ENCODE measurements at places on chromosomes 7 and 10.

- no peak for DNase-seq
Observed at GRCh38 chr10:43037440-43037839, 39.4 kb upstream of the RET start.

DNA sequence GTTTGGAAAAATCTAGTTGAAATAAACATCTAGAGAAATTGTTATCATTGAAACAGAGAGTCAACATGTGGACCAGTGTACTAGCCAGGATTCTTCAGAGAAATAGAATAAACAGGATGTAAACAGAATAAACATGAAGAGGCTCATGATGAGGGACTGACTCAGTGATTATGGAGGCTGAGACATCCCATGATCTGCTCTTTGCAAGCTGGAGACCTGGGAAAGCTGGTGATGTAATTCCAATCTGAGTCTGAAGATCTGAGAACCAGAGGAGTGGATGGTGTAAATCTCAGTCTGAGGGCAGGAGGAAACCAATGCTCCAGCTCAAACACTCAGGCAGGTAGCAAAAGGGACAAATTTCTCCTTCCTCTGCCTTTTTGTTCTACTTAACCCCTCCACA, 62.9 kb upstream of the FAM180A start:
- DNase-seq: no peak

DNA sequence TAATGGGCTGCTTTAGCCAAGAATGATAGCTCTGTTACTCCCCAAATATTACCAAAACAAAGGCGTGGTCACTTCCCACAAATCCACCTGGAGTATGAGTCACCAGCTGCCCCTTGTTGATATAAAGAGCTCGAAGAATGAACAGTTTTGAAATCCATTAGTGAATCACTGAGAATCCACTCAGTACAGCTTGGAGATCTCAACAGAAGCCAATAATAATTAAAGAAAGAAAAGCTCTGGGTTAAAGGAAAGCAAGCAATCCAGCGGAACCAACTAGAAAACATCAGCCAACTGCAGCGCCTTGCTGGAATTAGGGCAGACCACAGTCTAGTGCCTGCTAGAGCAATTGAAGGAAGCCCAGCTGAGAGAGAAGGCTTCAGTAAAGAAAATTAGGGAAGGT, 576.0 kb upstream of the C7orf33 start:
- no peak for DNase-seq

DNA sequence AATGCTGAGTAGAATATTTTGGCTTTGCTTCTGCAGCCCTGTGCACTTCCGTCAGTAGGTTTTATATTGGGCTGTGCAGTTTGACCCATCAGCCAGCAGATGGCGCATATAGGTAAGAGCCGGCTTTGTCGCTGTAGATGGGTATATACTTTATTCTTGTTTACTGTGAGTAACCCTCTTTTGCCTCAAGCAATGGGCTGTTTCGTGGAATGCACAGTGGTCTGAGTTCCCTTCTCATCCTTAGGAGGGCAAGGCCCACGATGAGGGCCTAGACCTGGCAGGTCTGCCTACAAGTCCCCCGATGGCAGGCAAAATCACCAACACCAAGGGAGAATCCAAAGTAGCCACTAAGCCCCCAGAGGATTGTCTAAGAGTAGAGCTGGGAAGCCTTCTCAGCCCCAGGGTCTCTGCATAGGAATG, 1002.9 kb upstream of the KCND2 start:
- DNase-seq: peak; percentile 31

DNA sequence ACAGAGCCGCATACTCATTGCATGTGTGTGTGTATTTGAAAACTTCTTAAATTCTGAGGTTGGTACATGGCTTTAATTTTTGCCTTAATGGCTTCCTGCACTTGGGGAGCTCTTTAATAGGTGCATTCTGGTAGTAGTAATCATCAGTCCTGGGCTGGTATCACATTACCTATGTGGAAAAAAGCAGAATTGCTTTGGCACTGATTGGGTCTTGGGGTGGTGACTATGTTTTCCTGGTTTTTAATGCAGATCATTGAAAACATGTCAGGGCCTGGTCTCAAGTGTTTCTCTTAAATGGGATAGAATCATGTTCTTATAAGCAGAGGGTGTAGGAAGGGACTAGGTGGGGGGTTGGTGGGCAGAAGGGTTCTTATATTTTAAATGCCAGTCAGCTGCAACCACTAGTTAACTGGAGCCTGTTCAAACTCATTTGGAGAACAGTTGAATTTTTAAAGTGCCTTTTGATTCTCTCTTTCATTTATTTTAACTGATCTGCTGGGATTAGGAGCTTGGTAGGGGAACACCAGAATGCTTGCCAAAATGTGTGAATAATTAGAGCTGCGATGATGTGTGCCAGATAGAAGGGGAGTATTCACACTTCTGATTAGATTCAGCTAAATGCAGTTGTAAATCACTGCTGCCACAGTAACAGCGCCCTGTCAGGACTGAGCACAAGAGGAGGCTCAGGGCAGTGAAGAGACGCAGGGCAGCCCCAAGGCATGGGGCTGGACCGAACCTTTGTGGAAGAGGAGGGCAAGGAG, 633.5 kb upstream of the GALNT17 start:
- peak; percentile 46 for DNase-seq

DNA sequence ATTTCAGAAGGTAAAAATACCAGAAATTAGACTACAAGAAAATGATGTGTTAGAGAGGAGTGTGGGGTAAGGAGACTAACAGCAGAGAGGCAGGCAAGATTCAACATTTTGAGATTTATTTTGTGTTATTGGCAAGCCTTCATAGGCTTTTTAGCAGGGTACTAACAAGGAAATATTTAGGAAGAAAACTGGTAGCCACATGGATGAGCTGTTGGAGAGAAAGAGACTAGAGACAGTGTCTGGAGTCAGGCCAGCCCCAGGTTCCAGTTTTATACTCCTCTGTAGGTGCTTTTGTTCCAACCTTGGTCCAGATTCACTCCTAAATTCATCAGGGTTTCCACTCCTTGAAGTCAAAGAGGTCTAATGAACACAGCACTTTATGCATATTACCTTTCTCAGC, 41.1 kb downstream of the GPRIN2 start:
- no peak for DNase-seq

GRCh38 chr10:75108684-75109458, 2.6 kb upstream of the SAMD8 start:
- DNase-seq: no peak

DNA sequence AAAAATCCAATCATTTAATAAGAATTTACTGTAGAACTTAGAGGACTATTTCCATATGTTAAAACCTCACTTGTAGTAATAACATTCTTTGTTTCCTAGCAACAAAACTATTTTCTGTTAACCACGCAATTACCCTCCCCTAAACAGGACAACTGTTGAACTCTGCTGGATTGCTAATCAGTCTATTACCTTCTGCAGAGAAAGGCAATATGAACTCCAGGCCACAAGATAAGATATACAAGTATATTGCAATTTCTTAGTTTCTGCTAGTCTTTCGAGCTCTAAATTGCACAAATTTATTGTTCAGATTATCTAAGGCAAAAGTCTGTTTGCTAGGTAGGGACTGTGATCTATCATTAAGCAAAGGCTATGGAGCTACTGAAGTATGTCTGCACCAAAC, 920.1 kb upstream of the LRRN3 start:
- DNase-seq: no peak

DNA sequence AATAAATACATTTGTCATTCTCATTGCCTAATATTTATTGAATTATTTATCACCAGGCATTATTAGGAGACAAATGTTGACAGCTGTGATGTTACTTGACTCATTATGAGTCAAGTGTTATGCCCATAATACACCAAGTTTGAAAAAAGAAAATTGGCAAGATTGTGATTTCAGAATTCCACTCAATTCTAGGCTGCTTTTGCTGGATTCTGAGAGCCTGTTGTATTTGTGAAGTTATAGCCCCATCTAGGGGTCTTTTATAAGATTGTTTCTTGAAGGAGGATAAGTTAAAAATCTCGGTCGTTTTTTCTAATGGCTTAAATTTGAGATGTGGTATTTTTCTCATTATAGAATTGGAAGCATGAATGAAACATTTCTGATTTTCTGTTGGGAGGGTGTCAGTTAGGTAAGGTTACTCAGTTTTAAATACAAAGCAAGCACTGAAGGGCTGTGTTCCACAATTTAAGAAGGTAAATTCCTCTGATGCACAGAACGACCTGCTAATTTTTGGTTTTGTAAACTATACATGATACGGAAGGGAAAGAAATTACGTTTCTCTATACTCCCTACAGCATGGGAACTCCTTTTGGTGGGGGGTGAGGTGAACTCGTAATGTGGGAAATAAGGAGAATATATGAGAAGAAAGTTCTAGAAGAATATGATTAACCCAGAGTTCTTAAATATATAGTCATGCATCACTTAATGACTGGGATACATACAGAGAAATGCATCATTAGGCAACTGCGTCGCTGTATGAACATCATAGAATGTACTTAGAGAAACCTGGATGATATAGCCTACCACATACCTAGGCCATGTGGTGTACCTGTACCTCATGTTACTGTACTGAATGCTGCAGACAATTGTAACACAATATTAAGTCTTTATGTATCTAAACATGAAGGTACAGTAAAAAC, 2.6 kb downstream of the STK31 start:
- peak; percentile 59 for DNase-seq

GRCh38 chr10:48881937-48882336, 57.7 kb downstream of the LRRC18 start:
- DNase-seq: no peak

- no peak for DNase-seq
Observed at GRCh38 chr10:16770141-16770540, 47.1 kb downstream of the RSU1 start.

GRCh38 chr7:9231630-9232121, 798.3 kb downstream of the NXPH1 start:
- DNase-seq: no peak

DNA sequence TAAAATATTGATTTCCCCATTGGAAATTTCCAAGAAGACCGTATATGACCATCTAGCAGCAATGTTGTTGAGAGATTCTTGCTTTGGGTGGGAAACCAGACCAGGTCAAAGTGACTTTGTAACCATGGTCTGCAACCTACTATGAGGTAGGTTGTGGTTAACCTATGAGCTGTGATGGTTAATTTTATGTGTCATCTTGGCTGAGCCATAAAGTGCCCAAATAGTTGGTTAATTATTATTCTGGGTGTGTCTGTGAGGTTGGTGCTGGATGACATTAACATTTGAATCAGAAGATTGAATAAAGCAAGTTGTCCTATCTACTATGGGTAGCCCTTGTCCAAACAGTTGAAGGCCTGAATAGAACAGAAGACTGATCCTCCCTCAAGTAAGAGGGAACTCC, 18.3 kb upstream of the RALA start:
- DNase-seq: no peak

DNA sequence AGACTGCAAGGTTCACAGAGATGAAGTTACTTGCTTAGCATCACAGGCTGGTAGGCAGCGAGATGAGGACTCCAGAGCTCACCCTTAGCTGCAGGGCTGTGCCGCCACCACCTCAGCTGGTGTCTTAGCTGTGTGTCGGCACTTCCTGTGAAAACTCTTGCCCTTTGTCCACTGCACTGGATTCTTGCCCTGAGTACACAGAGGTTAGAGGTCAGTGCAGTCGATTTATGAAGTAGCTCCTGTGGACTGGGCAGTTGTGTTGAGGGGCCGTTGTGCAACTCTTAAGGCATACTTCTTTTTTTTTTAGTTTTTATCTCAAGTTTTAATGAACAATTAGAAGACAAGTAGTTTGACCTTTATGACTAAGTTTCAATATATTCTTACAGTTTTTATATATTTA, 10.6 kb downstream of the NDUFB2 start:
- DNase-seq: no peak

GRCh38 chr10:133399123-133399601, 5.2 kb downstream of the MTG1 start:
- DNase-seq: no peak

- no peak for DNase-seq
Observed at GRCh38 chr7:48168159-48168558, 3.1 kb upstream of the ABCA13 start.

- DNase-seq: no peak
Observed at GRCh38 chr10:102542800-102543418, 39.1 kb downstream of the SUFU start.

- DNase-seq: no peak
Observed at GRCh38 chr10:120286280-120286679, 170.7 kb upstream of the PLPP4 start.

DNA sequence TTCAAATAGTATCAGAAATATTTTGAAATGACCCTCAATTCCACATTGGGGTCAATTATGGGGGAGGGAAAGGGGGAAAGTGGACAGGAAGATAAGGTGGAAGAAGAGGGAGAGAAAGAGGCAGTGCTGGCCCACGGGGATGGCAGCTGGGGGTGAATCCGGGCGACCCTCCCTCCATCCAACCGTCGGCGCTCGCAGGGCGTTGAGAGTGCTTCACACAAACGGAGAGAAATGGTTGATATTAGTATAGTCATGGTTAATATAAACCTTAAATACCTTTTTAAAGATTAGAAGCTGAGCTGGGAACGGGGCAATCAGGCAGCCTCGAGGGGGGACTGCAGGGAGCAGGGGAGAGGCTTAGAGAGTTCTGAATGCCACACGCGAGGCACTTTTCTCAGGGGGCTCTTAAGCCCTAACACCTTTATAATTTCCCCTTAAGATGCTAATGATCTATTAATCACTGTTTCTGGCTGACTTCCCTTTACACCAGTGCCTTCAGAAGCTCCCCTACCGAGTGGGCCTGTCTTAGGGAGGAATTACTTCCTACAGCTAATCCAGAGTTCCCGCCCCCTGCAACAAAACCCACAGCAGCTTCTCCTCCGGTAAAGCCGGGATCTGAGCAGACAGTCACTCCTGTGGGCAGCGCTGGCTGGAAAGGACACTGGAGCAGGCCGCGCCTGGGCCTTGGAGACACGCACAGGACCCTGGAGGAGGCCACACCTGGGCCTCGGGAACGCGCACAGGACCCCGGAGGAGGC, 39.5 kb downstream of the PRKAG2 start:
- DNase-seq: no peak

- no peak for DNase-seq
Observed at GRCh38 chr7:29649876-29650275, 86.2 kb downstream of the PRR15 start.

DNA sequence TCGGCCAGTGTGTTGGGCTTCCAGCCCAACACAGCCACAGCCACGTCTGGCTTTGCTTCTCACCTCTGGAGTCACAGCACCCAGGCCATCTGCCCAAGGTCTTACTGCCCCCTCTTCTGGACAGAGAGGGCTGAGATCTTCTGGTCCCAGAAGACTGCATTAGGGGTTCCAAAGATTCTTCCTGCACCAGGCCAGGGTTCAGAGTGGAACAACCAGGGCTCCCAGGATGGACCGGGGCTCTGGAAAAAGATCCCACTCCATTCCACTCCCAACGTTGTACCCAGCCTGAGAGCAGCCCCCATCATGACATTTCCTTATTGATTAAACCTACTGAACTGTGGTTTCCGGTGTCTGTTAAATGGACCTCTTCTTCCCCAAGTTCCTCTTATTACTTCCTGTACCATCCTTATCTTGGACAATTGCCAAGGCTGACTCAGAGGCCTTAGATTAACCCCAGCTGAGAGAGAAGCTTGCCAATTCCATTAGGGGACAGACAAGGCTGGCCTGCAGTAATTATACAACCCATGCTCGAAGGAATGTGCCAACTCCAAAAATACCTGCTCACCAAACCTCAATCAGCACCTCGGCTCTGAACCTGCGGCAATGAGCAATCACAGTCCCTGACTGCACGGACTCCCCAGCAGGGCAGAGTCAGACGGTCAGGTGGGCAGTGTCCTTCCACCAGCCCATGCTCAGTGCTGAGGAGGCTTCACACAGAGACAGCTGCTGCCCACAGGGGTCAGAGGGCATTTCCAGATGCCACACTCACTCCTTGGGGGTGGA, 47.9 kb upstream of the NPFFR1 start:
- no peak for DNase-seq
